ENCODE measurements at places on chromosomes 6 and 20.

DNA sequence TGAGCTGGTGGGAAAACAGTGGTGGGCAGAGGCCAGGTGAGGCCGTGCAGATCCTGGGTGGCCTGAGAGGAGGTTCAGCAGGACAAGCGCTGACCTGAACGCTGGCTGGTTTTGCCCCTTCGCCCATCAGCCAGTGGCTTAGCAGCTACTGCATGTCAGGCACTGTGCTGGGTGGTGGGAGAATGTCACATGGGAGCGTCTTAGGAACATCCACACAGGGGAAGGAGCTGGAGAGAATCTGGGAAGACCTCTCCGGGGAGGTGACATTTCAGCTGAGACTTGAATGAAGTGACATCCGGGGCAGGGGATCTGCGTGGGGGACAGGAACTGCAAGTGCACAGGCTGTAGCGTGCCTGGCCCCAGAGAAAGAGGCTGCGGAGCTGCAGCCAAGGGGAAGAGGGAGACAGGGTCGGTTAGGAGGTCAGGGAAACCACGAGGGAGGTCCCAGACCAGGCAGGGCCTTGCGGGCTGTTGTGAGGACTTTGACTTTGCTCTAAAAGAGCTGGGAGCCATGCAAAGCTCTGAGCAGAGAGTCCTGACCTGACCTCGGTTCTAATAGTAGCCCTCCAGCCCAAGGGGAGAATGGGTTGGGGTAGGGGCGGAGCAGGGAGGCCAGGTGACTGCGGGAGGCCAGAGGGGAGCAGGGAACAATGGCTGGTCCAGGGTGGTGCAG is 156.8 kb upstream of the PTPN1 start:
- no peak for DNase-seq

DNA sequence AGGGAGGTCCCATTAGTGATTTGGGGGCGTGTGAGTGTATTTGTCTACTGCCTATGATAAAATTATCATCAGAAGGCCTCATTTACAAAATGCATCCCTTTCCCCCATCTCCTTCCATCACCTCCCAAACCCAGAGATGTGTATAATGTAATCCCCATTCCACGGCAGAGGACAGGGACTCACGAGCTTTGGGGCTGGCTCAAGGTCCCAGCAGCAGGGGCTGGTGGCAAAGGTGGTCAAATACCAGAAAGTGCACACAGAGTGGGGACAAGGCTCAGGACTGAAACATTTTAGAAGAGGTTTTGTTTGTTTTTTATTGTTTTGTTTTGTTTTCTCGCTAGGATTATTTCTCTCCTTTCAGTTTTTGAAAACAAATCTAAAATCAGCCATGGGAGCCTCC is 68.5 kb upstream of the TOP1 start:
- DNase-seq: no peak

DNA sequence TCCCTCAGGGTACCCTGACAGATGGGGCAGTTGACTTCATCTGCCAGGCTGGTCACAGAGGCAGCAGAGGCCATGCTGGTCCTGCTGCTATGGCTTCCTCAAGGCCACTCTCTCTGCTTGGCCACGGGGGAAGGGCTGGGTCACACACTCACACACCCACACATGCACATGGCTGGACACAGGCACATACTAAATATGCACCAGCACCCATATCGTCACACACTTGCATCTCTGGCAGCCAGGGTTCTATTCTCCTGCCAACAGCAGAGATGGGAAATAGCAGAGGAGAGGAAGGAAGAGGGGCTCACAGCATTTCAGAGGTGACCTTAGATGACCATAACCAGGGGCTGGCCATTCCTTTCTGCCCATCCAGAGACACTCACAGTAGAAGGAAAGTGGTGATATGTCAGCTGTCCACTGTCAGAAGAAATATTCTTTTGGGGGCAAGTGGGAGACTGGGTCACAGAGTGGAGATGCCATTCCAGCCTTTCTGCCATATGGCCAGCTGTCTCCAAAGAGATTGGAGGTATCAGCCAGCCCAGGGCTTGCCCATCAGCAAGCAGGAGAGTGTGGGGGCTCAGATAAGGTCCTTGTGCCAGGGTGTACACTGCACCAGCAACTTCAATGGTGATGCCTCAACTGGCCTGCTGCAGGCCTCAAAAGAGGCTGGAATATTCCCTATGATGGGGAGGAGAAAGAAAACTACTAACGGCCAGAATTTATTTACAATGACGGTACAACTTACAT is at the start of gene TRIM10:
Gene TRIM10 (minus strand): TSS at position 427 of the 747 bp plus-strand sequence. CDS start 353 bp downstream, at position 74.
- DNase-seq: peak; percentile 95

DNA sequence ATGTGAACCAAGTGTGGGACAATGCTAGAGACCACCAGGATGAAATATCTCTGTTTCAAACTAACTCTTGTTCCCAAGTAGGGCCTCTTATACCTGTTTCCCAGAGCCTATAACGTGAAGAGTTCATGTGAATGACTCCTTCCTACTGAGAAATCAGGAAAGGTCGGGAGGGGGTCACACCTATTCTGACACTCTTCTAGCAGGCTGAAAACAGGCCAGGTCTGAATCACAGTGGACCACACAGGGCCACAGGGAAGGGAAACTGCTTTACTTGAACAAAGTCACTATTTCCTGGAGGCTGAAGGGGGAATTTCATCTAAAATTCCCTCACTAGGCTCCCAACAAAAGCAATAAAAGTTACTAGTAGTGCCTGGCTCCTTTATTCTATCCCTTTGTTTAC is 88.4 kb upstream of the BMP2 start:
- DNase-seq: no peak

- no peak for DNase-seq
Observed at GRCh38 chr20:9480066-9480465, 34.3 kb upstream of the LAMP5 start.

DNA sequence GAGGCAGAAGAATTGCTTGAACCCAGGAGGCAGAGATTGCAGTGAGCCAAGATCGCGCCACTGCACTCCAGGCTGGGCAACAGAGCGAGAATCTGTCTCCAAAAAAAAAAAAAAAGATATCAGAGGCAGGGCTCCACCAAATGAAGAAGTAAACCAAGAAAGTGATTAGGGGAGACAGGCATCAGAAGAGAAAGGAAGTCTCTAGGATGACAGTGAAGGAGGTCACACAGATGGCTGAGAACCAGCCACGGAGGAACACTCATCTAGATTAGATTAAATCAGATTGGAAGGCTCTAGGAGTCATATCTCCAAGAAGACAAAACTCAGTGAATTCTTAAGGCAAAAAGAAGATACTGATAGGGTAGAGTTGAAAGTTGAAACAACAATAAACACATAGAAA is 102.2 kb upstream of the CCDC28A start:
- no peak for DNase-seq

DNA sequence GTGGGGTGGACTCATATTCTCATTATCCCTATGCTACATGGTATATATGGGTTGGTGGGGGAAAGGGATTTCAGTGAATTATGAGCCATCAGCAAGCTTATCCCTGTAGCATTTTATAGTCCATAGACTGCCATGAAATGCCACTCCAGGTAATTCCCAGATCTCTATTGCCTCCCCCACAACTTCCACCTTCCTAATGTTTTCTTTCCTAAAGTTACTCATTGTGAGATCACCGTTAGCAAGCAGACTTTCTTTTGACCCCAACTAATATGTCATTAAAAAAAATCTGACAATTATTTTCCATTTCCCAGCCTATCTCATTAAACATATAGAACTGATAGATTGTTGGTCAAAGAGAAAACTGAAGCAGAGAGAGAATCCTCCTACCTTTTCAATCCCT is 40.7 kb upstream of the TBX18 start:
- no peak for DNase-seq

GRCh38 chr20:14633507-14633906 is 296.1 kb upstream of the FLRT3 start:
- DNase-seq: no peak

DNA sequence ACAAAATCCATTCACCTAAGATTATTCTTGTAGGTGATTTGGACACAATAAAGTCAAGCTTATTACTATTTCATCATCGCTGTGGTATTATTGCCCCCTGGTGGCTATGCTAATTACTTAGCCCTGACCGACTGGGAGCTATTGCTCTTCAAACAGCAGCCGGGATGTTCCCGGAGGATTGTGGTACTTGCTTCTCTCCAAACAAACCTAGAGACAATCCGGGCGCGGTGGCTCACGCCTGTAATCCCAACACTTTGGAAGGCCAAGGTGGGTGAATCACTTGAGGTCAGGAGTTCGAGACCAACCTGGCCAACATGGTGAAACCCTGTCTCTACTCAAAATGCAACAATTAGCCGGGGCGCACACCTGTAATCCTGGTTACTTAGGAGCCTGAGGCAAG is 15.4 kb upstream of the STMND1 start:
- peak; percentile 8 for DNase-seq

DNA sequence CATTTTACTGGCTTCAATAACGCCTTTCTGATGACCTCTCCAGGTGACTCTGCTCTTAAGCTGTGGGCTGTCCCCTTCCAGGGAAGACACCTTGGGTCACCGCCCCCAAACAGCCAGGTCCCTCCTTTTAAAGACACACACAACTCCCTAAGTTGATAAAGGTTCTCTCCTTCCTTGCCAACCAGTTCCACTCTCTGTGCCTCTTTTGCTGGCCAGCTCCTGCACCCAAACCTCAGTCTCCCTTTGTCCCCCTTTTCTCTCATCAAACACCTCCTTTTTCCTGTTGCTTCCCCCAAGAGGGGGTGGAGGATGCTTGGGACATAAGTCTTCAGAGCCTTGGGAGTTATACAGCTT is 1.0 kb downstream of the NCOA6 start:
- peak; percentile 88 for DNase-seq

GRCh38 chr6:37206622-37207021 is 36.7 kb downstream of the PIM1 start:
- DNase-seq: no peak

DNA sequence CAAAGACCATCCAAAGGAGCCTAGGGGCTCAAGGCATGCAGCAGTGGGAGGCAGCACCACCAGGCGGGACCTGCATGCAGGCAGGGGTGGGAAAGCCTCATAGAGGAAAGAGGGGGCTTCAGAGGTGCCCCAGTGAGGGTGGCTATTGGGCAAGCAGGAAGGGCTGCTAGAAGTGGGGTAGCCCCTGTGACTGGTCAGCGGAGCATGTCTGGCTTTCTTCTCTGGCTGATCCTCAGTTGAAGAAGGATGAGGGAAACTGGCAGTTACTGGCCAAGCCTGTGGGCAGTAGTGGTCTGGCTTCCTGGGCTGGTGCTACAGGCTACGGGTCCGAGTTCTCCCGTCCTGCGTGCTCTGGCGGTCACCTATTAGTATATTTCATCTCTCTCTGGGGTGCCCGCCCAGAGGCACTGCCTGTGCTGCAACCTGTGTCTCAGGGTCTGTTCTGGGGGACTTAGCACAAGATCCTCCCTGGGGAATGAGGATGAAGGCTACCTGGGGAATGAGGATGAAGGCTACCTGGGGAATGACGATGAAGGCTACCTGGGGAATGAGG is 35.9 kb upstream of the CST7 start:
- no peak for DNase-seq

DNA sequence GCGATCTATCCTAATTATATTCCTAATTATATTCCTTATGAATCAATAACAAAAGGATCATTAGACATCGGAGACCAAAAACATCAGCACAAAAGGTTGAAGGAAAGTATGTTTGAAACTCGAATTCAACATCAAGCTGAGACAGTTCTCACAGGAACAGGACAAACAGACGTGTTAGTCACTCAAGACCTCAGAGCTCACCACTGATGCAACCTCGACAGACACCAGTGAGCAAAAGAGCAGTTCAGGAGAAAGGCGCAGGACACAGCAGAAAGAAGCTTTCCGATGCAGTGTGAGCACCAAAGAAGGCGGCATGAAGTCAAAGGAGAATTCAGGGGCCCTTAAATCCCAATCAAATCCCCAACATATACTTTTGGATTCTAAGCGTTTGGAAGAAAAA is 6.3 kb upstream of the RAMACL start:
- no peak for DNase-seq

GRCh38 chr6:36862164-36862847 is 12.3 kb downstream of the PPIL1 start:
- DNase-seq: peak; percentile 83

DNA sequence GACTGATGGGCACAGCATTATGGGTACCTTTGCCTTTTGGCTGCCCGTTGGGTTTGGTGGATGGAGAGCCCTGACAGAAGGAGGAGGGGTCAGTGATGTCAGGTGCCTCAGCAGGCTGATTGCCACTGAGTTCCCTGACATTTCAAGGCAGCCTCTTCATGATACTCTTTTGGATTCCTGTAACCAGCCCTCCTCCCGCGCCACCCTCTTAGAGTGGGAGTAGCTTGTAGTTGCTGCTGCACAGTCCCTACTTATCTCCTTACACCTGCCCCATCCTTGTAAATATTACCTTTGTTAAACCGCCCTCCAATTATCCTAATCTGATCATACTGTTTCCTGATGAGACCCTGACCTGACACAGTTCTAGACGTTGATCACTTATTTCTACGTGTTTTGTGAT is 140.0 kb downstream of the CFAP61 start:
- DNase-seq: no peak

DNA sequence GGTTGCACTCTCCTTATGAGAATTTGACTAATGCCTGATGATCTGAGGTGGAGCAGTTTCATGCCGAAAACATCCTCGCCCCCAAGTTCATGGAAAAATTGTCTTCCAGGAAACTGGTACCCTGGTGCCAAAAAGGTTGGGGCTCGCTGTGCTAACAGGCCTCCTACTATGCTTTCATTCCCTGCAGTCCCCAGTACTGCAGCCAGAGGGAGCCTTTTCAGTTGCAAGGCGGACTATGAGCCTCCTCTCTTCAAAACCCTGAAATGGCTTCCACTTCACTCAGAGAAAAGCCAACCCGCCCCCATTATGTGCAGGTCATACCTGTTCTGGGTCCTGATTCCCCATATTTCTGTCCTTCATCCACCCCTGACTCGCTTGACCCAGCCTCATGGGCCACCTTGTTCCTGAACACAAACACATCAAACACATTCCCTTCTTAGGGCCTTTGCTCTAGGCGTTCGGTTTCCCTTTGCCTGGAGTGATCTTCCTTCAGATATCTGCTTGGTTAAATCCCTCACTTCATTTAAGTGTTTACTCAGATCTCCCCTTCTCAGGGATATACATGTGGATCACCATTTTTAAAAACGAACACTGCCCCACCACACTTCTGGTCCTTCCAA is 173.7 kb downstream of the PHACTR1 start:
- peak; percentile 31 for DNase-seq

GRCh38 chr6:42099340-42100028 is 42.9 kb downstream of the C6orf132 start:
- no peak for DNase-seq
